Body of pancreas (tissue), 4 donors: ENCODE measurements at places on chromosomes 3 and 15. TPM values are rescaled to one million over a fixed set of nuclear protein-coding genes. Genes with fewer than 3 reads are reported as not detected.

- no peak for DNase-seq
Measured at GRCh38 chr3:36815375-36815774, 51.0 kb upstream of the DCLK3 start.

GRCh38 chr3:41209646-41210045 is 10.3 kb downstream of the CTNNB1 start:
- no peak for DNase-seq

DNA sequence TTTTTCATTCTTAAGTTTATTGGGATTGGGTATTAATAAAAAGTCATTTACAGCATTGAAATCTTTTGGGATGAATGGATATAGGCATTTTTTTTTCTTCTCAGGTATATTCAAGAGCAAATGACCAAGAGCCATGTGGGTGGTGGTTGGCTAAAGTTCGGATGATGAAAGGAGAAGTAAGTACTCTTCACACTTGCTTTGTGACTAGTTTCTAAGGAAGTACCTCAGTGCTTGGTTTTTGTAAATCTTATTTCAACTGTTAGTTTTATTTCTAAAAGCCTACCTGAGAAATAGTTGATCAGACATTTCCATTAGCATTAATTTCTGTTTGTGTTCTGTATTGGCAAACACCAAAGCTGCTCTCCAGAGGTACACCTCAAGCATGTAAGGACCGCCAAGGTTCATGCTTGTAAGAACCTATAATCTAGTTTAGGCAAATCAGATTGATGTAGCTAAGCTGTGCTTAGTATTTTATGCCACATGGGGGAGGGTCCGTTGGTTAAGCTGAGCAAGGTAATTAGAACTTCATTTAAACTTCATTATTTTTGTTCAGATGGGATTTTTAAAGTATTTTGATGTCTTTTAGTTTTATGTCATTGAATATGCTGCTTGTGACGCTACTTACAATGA is 35.4 kb downstream of the FXR1 start:
- DNase-seq, result no peak

- DNase-seq, result no peak
Measured at GRCh38 chr3:33442190-33442589, 2.0 kb upstream of the UBP1 start.

DNA sequence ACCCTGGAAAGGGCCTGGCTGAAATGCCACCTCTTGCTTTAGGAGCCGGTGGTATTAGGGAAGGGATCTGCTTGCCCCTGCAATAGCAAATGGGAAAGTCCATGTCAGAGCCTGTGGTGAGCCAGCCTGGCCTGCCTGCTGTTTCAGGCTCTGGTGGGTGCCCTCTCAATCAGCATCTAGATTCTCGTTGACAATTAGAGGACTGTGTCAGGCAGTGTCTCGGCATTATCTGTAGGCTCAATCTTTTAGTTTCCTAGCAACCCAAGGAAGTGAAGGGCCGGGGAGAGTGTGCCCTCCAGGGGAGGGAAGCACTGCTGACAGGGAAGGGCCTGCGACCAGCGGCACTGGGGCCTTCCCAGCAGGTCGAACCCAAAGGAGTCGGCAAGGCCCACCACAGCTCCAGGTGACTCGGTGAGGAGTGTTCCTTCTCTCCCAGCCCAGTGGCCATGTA is 42.1 kb downstream of the TLE3 start:
- DNase-seq, result no peak

DNA sequence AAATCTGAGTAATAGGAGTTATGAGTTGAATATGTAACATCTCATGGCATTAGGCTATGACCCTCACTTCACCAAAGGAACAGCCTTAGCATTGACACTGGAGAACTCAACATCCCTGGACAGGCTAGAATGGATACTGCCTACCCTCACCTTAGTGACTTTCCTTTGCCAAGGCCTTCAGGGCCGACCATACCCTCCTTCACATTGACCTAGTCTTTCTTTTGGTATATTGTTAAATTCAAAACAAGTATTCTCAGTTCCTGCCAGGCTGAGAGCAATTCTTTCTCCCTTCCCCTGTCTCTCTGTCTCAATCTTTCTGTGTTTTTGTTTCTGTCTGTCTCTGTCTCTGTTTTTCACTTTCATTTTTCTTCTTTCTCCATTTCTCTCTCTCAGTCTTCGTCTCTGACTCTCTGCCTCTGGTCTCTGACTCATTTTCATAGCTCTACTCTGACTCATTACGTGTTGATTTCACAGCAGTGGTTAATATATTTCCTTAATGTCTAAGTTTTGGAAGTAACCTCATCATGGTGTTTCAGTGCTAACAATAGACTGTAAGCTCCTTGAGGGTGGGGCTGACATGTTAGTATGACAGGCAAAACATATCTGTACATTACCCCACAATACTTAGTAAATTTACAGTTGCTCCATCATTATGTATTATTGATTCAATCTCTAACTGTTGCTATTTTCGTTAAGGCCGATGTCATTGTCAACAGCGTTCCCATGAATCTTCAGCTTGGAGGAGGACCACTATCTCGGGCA is 32.5 kb downstream of the PARP15 start:
- no peak for DNase-seq

DNA sequence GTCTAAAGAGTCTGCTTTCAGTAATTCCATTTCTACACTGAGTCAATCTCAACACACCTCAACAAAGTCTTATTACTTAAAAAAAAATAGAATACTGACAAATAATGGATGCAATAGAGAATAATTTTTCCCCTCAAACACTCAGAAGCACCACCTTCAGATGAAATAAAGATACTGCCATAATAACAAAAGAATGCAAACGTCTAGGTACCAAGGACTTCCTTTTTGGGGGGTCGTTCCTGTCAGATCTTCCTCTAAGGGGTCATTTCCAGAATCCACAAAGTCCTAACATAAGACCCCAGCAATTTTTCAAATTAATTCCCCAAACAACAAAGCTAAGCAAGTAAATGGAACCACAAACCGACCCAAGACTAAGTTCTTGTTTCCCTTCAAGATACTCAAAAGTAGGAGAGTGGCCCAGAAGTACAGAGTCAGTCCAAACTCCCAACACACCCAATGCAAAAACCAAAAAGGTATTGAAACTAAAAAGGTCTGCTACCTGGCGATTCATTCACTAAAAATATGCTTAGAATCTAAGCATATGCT is 1.3 kb downstream of the RYK start:
- no peak for DNase-seq

DNA sequence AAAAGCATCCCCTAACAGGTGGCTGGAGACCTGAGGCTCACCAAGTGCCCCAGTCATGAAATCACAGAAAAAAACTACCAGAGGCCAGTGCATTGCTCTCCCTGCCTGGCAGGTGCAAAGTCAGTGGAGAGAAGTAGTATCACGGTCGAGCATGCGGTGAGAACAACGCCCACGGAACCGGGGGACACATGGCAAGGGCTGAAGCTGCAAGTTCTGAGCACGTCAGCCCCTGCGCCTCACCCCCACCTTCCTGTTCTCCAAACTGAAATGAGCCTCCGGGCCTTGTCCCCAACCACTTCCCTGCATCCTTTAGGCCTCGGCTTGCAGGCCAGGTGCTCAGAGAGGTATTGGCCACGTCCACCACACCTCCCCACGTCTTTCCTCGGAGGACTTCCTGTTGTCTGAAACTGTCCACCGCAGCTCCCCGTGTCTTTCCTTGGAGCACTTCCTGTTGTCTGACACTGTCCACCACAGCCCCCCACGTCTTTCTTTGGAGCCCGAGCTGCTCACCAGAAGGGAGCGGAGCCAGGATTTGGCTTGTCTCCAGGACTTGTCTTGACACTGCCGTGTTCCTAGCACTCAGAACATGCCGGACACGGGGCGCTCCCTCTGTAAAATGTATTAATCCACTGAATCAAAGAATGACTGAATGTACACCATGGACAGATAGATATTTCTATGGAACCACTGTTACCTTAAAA is 43.9 kb downstream of the NSMCE3 start:
- DNase-seq, result no peak

DNA sequence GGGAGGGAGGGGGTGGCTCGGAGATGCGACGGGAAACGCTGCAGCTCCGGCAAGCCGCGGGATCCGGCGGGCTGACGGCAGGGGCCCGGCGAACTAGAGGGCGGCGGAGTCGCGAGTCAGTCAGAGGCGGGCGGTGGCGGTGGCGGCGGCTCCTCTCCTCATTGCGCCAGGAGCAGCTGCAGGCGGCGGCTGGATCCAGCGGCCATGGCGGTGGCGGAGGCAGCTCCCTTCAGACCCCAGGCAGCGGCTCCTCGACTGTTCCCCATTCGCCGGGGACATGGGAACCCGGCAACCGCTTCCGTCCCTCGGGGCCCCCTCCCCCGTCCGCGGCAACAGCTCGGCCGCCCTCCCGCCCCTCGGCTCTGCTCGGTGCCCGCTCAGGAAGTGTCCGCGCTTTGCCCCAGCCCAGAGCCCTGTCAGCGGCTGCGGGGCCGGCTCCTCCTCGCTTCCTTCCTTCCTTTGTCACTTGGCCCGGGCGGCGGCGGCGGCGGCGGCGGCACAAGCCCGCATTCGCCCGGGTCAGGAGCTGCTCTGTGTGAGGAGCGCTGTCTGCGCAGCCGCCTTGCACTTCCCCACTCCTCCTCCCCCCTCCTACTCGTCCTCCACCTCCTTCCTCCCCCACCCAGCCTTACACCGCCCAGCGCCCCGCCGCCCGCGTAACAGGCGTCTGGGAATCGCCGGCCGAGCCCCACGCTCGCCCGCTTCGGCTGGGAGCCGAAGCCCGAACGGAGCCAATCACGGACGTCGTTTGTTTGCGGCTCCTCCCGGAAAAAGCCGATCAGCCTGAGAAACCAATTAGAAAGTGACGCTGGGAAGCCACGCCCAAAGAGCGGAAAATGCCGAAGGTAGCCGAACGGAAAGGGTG is at the start of gene GSK3B:
TSS of gene GSK3B (minus strand) at position 537 of the 865 bp plus-strand sequence. CDS start 1,013 bp downstream, outside the sequence.
- DNase-seq, result peak; percentile 73

- no peak for DNase-seq
Measured at GRCh38 chr15:35383506-35383905, 162.5 kb downstream of the DPH6 start.

- peak; percentile 89 for DNase-seq
Measured at GRCh38 chr3:146469150-146470017, at the start of gene PLSCR2. Gene PLSCR2, minus strand, starts transcription at chr3:146469561. Its CDS starts 9,657 bp downstream, at chr3:146459904.

GRCh38 chr3:52925405-52926313 is 28.3 kb upstream of the STIMATE start:
- DNase-seq, result no peak

GRCh38 chr3:23961066-23961465 is 16.0 kb downstream of the NR1D2 start:
- DNase-seq, result no peak

DNA sequence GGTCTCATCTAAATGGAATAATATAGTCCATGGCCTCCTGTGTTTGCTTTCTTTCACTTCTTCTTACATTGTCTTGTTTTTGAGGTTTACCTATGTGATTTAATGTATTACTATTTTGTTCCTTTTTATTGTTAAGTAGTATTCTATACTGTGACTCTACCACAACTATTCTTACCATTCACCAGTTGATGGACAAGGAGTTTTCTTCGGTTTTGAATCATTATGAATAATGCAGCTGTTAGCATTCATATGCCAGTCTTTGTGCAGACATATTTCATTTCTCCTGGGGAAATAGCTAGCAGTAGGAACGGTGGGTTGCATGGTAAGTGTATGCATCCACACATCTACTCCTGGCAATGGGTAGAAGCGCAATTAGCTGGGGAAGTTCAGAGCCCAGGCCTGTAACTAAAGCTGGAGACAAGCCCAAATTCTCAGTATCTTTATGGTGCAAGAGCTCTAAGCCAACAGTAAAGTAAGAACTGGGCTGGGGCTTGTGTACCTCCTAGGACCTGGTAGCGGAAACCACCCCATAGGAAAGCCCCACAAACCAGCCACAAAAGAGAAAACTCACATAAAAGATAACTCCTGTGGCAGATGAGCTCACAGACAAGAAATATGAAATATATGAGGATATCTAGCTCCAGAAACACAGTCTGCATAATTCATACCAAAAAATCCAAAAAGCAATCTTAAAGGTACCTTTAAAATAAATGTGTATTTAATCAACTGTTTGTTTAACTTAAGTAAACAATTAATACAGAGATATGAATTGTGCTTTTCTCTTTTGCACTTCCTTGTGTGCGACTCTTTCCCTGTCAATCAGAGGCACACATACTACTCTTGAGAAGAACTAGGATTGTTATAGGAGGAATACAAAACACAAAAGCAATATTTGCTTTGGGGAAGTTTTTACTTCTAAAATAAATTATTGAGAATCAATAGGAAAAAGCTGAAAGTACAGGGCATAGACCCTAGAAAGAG is 2.7 kb upstream of the CSTA start:
- DNase-seq, result no peak

GRCh38 chr3:197417441-197417840 is 119.0 kb upstream of the DLG1 start:
- DNase-seq, result no peak

- DNase-seq, result no peak
Measured at GRCh38 chr3:62164746-62165145, 208.6 kb downstream of the FEZF2 start.

DNA sequence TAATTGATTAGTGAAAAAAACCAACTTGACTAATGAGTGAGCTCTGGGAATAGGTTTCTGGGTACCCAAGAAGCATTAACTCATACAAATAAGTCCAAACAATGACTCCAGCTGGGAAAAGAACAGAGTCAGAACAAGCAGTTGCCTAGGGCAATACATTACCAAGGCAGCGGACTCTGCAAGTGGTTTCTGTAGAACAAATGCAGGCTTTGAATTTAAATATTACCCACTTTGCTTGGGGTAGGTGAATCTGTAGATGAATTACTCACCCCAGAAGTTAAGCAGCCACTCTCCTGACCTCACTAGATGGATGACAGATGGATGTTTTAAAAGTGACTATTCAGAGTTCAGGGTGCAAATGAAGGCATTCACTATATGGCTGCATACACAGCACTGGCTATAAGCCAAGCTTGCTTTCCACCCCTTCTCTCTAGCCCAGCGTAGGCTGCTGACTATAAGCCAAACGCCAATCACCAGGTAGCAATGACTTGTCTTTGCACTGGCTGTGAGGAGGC is 73.1 kb upstream of the BHLHE40 start:
- peak; percentile 34 for DNase-seq

- peak; percentile 65 for DNase-seq
Measured at GRCh38 chr15:89472785-89473256, 23.6 kb downstream of the RHCG start.

- no peak for DNase-seq
Measured at GRCh38 chr3:155853214-155854140, 750 bp downstream of the SLC33A1 start.

- DNase-seq, result no peak
Measured at GRCh38 chr15:37940876-37941275, 6.4 kb downstream of the TMCO5A start.

GOLGA6B gene
- total RNA-seq, result not detected

MYRIP gene
- total RNA-seq, result 12.5 TPM

COLQ gene
- 1.8 TPM for total RNA-seq

TPRG1 gene
- 2.1 TPM for total RNA-seq

SUSD5 gene
- total RNA-seq, result 1.8 TPM

BOC gene
- 22.7 TPM for total RNA-seq

P2RY14 gene
- not detected for total RNA-seq

ZIC1 gene
- not detected for total RNA-seq

DPPA2 gene
- not detected for total RNA-seq

CDC25A gene
- 0.33 TPM for total RNA-seq

EDC3 gene
- 9.2 TPM for total RNA-seq

MAPK6 gene
- total RNA-seq, result 25.4 TPM

LTK gene
- not detected for total RNA-seq

CTXN2 gene
- total RNA-seq, result not detected
